ENCODE measurements at places on chromosomes 2 and 18. TPM values are rescaled to one million over a fixed set of nuclear protein-coding genes. Genes with fewer than 3 reads are reported as not detected.

ZNF892 gene
- 0.34 TPM for polyA plus RNA-seq

NOSTRIN gene
- 21.0 TPM for polyA plus RNA-seq

RIT2 gene
- not detected for polyA plus RNA-seq

ECEL1 gene
- 0.56 TPM for polyA plus RNA-seq

ANKRD30BL gene
- polyA plus RNA-seq: 0.22 TPM

PID1 gene
- polyA plus RNA-seq: 5.8 TPM

SMYD5 gene
- polyA plus RNA-seq: 11.5 TPM

EPHA4 gene
- 0.72 TPM for polyA plus RNA-seq

DSC1 gene
- not detected for polyA plus RNA-seq

RMDN2 gene
- polyA plus RNA-seq: 2.8 TPM

VWA3B gene
- not detected for polyA plus RNA-seq

FBXO15 gene
- polyA plus RNA-seq: not detected

UNC80 gene
- polyA plus RNA-seq: 0.01 TPM

MYL12B gene
- 354 TPM for polyA plus RNA-seq

POTEJ gene
- not detected for polyA plus RNA-seq

FBXO41 gene
- polyA plus RNA-seq: 0.45 TPM

NPHP1 gene
- polyA plus RNA-seq: 1.9 TPM

SLC5A7 gene
- 0.11 TPM for polyA plus RNA-seq

MFSD2B gene
- 0.18 TPM for polyA plus RNA-seq

SLC8A1 gene
- 0.79 TPM for polyA plus RNA-seq

POTEI gene
- polyA plus RNA-seq: not detected

Data from adipose tissue (tissue), 3 donors.